ENCODE measurements at places on chromosomes 7 and 10.

DNA sequence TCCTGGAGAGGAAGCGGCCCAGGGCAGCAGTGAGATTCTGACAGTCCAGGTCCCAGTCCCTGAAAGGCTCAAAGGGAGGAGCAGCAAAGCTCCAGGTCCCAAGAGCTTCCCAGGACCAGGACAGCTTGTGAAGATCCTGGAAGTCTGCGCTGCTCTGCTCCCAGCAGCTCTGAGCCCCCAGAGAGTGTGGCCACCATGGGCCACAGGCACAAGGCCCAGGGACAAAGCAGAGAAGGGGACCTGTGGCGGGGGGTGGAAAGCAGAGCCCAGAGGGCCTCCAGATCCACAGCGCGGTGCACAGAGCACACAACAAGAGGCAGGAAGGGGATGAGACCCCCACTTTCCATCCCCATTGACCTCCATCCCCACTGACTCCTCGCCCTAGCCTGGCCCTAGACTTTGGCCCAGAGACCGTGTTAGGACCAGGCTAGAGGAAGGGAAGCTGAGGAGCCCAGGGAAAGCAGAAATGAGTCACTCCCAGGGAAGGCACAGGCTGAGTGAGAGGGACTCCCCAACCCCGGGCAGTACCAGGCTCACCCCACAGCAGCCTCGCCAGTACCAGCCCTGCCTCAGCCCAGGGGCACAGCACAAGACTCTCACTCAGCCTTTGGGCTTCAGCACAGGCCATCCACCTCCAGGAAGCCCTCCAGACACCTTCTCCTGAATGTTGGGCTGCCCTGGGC lies 75.5 kb downstream of the GRID1 start:
- DNase-seq, result no peak

DNA sequence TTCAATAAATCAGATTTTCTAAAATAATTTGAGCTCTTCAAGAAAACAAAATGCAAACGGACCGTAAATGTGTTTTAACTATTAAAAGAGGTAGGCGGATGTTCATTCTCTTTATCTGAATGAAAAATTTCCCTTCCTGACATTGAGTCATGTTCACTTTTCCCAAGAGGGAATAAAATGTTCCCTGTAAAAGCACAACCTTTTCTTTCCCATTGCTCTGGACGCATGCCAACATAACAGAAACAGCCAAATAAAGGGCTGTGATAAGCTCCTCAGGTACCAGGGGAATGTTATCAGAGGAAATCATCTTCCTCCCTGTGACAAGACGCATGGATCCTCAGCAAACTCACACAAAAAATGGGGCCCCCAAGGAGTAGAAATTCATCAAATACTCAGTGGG lies 251.8 kb downstream of the MTERF1 start:
- peak; percentile 86 for DNase-seq

- no peak for DNase-seq
These were observed 66.8 kb downstream of the PPP1R3C start for GRCh38 chr10:91566115-91566514.

- DNase-seq, result no peak
These were observed 11.1 kb downstream of the STAM start for GRCh38 chr10:17655009-17655408.

DNA sequence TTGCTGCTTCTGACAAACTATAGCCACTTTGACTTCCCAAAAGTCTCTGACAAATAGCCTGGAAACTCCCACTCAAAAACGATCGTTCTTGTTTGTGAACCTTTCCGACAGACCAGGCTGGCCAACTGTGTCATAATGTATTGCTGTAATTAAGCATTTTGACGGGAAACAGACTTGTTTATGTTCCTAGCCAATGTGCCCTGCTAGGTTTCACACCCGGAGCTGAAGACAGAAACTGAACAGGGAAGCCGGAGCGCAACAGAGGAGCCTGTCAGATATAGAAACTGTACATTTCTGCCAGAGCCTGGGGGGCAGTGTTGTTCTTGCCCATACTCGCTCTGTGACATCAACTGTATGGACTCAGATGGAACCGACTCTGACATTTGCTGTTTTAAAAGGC lies 55.3 kb upstream of the C7orf33 start:
- DNase-seq, result no peak

DNA sequence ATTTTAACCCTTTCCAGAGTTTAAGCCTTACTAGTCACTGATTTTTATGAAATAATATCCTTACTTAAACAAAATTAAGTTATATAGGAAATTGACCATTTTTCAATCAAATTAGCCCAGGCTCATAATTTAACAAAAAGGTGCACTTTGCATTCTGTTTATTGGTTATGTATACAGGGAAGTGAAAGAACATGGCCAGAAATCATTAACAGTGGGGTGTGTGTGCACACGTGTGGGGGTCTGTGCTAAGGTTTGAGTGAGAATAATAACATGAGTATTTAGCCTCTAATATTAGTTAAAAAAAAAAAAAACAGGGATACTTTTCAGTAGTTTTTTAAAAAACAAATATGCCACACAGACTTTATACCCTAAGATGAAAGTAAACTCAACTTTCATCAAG lies 510.5 kb upstream of the PFKP start:
- DNase-seq, result no peak

- DNase-seq, result no peak
These were observed 26.8 kb upstream of the FOXK1 start for GRCh38 chr7:4655311-4655710.

DNA sequence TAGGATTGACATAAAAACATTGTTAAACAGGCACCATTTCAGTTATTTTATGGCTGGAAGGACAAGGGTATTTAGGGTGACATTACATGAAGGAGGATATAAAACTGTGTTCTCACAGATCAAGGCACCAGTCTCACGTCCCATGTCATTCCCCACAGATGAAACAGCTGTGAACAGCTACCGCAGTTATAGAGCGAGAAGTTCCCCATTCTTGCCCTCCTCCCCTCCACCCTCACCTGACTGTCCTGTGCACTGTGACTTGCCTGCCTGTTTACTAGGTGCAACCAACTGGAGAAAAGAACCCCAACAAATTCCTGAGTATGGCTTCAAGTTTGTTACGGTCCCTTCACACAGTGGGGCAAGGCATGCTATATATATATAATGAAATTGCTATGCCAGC lies 141.6 kb downstream of the SND1 start:
- no peak for DNase-seq

DNA sequence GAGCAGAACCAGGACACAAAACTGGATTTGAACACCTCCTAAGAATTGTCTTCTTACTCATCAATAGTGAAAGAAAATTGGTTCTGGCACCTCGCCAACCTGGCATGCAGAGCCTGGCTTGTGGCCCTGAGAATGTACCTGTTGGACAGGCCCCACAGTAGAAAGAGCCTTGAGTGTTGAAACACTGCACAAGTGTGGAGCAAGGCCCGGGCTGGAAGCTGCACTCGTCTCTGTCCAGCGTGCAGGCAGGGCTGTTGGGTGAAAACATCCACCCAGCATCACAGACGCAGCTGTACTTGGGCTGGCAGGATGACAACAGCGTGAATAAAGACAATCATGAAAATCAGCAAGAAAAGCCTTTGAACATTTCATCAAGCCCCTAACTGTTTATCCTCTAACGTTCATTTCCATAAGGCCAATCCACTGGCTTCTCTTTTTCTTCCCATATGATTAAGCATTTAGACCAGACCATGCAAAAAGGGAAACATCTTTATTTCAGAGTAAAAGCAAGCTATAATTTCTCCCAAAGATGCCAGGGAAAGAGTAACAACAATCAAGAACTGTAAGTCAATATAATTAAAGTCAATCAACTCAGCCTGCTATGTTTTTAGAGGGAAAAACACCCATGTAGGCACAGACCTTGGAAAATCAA lies 15.6 kb downstream of the CUBN start:
- DNase-seq, result no peak

- DNase-seq, result no peak
These were observed 32.3 kb upstream of the IMMP2L start for GRCh38 chr7:111594602-111595001.

GRCh38 chr10:73465978-73466726 lies 29.7 kb downstream of the PPP3CB start:
- DNase-seq, result no peak

GRCh38 chr10:2263561-2263960 lies 526.2 kb upstream of the ADARB2 start:
- DNase-seq, result no peak

DNA sequence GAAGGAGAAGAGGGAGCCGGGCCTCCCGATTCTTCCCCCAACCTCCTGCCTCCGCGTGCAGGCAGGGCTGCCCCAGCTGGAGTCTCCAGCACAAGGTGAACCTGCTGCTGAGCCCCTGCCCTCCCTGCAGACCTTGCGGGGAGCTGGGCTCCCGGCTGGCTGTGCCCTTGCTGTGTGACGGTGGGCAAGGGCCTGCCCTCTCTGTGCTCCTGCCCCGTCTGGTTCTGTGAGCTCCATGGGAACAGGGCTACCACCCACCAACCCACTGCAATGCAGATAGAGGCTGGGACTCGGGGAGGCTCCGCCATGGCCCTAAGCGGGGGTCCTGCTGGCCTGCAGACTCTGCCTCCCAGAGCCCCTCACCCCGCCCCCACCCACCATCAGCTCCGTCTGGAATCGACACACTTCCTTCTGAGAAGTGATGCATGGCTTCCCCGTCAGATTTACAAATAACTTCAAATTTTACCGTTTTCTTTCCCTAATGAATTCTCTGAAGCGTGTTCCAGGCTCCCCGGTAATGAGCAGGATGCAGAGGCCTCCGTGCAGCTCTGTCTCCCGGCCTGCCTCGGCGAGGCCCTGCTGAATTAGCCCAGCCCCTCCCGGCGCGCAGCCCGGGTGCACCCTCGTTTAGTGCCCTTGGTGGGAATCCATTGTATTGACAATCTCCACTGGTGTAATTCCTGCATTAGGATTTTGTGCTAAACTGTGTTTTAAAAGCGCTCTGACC lies 111.0 kb downstream of the MICALL2 start:
- DNase-seq, result no peak

GRCh38 chr7:98733036-98733435 lies 116.0 kb downstream of the NPTX2 start:
- DNase-seq, result peak; percentile 63

DNA sequence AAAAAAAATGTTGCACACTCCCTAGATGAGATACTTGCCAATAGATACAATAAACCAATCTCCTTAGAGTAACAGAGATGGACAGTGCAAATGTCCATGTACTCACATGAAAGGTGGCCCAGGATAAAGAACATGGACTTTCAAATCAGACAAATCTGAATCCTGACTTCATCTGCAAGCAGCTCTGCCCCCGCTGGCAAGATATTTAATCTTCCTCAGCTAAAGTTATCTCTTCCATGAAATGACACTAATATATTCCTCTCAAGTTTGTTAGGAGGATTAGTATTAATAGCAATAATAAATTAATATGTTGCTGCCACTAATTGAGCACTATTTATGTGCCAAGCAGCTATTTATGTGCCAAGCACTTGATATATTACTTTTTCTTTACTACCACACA lies 148.6 kb upstream of the YAE1 start:
- no peak for DNase-seq

DNA sequence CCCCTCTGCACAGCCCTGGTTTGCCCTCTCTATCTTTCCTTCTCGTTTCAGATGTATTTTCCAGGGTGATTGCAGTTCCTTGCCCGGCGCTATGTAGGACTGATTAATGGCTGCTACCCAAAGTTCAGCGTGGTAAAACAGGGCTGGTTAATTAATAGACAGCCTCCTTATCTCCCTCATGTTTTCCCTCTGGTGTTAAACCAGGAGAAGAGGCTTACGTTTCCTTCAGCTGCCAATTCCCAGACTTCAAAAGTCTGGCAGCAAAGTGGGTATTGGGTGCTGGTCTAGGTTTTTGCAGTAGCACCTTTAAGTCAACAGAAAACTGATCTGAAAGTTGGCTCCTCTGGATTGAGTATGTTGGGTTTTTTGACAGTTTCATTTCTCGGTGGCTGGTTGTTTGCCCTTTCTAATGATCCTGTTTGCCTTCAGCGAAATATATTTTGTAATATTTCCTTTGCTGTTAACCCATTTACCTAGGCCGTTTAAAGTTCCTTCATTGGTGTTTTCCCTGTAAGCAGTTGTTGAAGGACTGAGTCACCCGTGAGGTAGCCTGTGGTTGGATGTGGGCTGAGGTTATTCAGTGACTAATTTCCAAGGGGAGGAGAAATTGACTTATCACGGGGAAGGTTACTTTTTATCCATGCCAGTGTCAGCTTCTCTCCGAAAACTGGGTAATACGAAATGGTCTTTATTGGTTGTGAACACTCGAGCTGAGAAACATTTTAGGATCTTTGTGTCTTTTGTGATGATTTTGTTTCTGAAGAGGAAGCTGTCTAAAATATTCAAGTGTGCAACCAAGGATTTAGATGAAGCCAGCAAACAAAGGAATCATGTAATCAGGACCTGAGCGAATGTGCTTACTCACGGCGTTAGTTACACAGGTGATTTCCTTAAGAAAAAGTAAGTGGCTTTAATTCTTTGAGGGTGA lies 257.2 kb downstream of the KIAA1217 start:
- DNase-seq, result no peak

- no peak for DNase-seq
These were observed 260.4 kb downstream of the RELN start for GRCh38 chr7:103729026-103729425.

DNA sequence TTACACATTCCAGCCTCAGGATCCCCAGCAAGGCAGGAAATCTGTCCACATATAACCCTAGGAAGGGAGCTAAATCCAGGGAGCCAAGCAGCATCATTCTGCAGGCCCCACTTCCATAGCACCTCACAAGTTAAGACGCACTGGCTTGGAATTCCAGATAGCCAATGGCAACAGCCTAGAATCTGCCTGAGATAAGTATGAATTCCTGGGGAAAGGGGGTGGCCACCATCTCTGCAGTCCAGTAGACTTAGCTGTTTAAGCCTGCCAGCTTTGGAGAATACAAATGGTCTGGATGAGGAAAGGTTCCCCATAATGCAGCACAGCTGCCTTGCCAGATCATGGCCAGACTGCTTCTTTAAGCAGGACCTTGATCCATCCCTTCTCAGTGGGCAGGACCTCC lies 179.4 kb upstream of the PRSS1 start:
- DNase-seq, result no peak

GRCh38 chr7:167090-167855 lies 25.1 kb upstream of the FAM20C start:
- DNase-seq, result no peak
